ENCODE measurements at places on chromosomes 5 and 9.

- DNase-seq: no peak
These were observed 82.1 kb downstream of the RXRA start for GRCh38 chr9:134408389-134408788.

DNA sequence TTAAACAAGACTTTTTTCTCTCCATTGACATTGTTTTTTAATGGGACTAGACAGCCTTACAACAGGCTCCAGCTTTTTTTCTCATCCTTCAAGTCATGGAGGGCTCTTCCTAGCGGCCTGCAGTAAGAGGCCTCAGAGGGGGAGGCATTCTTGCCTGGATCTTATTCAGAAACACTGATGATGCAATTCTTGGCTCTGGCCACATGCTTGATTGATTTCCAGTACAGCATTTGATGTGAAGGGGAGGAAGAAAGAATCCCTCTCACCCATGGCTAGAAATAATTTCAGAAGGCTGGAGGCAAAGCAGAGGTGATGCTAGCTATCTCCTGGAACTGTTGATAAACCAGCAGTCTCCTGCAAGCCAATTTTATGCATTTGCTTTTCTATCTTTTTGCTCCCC is 324.8 kb downstream of the PRELID2 start:
- no peak for DNase-seq

- no peak for DNase-seq
These were observed 778.2 kb downstream of the MTRR start for GRCh38 chr5:8647111-8647510.

- DNase-seq: no peak
These were observed 780.2 kb upstream of the WWC1 start for GRCh38 chr5:167511276-167511675.

DNA sequence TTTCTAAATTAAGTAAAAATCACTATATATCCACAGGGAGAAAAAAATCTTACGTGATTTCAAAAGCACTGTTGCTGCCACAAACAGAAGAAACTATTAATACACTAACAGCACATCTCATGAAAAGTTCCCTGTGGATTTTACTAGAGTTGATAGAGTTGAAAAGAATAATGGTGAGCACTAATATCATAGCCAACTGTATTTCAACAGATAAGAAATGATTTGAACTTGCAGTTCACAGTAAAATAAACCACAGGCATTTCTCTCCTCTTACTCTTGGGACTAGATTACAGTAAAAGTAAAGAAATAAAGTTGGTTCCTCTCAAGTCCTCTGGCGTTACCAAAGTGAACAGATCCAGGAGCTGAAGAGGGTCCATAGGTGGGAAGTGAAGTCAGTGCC is 27.9 kb downstream of the AGTPBP1 start:
- no peak for DNase-seq

DNA sequence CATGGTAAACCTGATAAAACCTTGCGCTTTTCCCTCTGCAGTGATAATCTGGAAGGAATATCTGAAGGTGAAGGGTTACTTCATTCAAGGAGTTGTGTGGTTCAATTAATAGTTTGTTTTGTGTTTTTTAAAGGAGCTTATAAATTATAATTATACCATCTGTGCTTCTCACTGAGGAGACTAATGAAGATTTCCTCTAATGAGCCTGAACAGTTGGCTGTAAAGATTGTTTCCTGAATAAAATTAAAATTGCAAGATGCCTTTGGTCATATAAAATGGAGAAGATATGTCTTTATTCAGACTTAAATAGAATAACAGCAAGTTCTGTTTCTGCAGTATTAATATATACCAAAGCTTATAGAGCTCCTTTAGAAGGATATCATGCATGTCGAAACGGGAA is 59.9 kb downstream of the GAPVD1 start:
- DNase-seq: no peak

DNA sequence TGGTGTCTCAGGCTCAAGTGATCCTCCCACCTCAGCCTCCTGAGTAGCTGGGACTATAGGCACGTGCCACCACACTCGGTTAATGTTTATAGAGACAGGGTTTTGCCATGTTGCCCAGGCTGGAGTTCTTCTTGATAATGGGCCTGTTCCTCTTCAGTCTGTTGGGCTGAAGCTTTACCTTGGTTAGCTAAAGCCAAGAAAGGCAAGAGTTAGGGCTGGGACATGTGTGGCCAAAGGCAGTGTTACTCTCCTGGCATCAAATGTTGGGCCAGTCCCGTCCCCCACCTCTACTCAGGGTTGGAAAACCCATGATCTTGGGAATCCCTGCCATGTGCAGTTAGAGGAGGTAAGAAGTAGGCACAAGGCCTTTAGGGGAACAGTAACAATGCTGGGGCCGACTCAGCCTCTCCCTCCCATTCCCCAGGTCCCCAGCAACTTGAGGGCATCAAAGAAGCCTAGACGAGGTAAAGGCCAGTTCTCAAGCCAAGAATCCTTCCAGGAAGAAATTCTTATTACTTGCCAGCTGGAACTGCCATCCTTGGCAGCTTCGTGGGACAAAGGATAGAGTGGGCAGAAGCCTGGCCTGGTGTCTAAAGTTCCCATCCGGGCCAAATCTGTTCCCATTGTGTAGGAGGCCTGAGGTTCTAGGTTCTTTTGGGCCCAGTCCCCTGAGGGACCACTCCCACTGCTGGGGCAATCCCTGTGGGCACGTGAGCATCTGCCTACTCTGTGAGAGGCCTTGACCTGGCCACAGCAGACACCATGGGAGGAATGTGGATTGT is 4.5 kb downstream of the EGR1 start:
- peak; percentile 75 for DNase-seq

DNA sequence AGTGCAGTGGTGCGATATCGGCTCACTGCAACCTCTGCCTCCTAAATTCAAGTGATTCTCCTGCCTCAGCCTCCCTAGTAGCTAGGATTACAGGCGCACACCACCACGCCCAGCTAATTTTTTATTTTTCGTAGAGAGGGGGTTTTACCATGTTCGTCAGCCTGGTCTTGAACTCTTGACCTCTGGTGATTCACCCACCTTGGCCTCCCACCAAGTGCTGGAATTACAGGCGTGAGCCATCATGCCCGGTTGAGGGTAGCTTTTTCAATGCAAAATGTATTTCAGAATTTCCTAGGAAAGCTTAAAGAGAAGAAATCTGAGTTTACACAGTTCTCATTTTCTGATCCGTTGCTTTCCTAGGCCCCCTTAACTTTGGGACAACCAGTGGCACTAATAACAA is 15.7 kb downstream of the BDP1 start:
- DNase-seq: no peak

DNA sequence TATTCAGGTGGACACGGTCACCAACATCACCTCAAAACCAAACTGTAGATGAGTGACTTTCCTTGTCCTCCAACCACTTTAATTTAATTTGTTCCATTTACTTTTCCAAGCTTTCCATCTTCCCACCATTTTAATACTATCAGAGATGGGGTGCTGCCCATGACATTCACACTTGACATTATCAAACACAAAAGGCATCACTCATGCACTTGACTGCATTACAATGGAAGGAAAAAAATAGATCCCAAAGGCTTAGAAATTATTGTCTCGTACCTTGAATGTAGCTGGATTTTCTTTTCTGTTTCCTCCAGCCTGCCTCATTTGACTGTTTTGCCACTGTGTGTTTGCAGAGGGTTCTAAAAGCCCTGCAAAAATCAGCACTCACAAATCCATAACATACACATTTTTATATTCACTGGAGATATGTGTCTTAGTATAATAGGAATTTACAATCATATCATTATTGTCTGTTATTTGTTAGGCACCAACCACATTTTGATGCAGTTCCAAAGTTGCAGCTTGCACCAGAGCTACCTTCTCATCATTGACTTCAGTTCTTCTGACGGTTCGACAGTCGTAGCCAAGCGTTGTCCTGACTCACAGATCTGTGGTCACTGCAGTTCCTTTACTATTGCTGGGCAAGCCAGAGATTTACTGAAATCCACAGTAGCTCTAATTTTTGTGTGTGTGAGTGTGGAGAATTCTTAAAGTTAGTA is 712.3 kb upstream of the WWC1 start:
- DNase-seq: no peak

DNA sequence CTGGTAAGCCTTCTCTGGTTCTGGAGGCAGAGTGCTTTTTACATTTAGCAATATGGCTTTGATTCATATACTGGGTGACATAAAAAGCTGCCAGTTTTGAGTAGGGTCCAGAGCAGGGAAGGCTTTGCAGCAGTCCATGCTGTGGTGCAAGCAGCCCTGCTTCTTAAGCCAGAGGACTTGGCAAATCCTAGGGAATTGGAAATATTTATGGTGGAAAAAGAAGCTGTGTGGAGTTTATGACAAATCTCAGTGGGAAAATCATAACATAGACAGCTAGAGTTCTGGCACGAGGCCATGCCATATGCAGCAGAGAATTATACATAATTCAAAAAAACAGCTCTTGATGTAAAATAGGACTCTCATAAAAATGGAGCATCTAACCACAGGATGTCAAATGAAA is 536.4 kb downstream of the RASEF start:
- DNase-seq: no peak

- DNase-seq: no peak
These were observed 69.7 kb upstream of the ABL1 start for GRCh38 chr9:130765137-130766020.

DNA sequence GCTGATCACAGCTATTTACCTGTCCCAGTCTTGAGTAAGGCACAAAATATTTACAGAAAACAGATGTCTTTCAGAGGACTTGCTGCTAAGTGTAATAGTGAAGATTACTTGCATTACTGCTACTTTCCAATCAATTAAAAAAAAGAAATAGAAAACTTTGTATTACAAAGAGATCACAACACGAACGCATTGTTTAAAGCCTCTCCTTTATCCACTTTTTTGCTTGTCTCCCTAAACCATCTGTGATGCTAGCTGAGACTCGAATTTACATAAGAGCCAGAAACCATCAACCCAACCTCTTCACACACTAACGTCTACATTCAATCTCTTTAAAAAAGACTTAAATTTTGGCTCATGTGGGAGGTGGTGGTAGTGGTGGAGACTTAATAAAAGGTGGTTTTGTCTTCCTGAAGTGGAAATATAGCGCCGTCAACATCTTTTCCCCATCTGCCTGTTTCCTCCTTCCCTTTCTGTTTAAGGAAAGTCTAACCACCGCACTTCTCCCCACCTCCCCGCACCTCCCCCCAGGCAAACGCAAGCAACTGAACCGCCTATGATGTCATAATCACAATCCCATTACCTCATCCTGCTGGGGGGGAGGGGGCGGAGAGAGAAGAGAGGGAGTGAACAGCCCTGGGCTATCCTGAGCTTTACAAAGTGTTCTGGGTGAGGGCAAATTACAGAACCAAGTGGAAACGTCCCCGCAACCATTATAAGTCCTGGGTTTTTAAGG is 948 bp upstream of the FAM53C start:
- DNase-seq: no peak

DNA sequence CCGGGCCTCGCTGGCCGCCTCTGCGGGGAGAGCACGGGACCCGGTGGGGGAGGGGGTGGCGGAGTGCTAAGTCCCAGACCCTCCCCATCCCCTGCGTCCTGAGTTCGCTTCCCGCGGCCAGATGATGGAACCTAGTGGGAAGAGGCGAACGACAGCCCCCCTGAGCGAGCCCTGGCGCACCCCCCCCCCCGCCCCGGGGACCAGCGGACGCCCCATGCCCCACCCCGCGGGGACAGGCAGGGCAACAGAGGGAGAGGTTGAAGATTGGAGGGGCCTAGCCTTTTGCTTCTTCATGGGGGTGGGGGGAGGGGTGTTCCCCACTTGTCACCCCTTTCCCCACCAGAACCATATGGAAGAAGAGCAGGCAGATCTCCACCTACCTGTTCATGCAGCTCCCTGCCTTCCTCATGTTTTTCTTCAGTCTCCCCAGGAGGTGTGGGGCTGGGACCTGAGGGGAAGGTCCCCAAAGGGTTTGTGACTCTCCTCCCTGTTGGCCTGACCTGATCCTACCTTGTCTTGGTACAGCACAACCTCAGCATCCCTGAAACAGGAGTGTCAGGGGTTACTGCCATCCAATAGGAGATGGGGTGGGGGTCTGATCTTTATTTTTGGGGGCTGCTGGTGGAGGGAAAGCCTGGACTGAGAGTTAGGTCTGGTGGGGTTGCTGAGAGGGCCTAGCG is 485 bp downstream of the FAM53C start:
- DNase-seq: no peak

DNA sequence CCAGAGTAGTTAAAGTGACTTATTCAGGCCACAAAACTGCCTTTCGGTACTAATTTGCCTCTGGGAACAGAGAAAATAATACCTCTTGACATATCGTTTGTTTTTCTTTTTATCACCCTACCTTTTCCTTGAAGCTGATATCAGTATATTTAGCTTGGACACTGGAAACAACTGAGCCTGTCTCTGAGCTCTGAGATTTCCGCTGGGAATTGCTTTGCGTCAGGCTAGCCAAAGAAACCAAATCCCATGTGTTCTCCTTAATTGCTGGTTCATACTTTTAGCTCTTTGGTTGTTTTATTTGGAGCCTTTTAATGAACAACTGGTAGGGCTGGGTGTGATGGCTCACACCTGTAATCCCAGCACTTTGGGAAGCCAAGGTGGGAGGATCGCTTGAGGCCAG is 30.3 kb upstream of the SNAPC3 start:
- DNase-seq: no peak

DNA sequence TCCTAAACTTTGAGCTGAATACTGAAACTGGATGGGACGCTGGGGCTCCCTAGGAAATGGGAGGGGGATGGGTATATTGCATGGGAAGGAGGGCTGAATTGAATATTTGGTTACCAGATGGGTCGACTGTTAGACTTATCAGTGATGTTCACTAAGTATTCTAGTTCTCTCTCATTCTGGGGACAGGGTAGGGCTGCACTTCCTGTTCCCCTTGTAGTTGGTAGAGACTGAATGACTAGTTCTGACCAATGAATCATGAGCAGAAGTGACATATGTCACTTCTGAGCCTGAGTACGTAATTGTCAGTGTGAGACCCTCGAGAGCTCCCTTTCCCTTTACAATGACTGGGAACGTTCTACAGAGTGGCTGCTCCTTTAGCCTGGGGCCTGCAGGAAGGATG is 55.5 kb upstream of the DMRT1 start:
- no peak for DNase-seq

DNA sequence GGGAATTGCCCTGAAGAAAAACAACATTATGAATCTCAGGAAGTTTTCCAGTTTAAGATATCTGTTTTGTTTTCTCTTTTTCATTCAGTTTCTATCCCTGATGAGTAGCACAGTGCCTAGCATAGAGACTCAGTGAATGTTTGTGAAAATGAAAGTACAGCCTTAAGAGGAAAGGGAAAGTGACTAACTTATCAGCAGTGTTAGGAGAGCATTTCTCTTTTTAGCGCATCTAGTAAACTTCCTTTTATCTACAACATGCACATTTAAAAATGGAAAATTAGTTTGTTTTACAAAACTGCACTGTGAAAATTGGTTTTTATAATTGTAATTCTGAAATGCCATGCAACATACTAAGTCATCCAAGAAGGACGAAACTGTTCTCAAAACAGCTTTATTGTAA is 110.8 kb downstream of the SMARCA2 start:
- DNase-seq: no peak

- no peak for DNase-seq
These were observed 25.7 kb downstream of the DRD1 start for GRCh38 chr5:175418251-175418650.
